ENCODE measurements at places on chromosomes 13 and 19.
A peak's percentile ranks its signal among the peaks of the same experiment; 100 is the strongest.

GRCh38 chr13:31261241-31261640, 61.5 kb downstream of the B3GLCT start:
- no peak for DNase-seq

GRCh38 chr19:48674921-48675824, 2.4 kb upstream of the NTN5 start:
- peak; percentile 69 for DNase-seq

DNA sequence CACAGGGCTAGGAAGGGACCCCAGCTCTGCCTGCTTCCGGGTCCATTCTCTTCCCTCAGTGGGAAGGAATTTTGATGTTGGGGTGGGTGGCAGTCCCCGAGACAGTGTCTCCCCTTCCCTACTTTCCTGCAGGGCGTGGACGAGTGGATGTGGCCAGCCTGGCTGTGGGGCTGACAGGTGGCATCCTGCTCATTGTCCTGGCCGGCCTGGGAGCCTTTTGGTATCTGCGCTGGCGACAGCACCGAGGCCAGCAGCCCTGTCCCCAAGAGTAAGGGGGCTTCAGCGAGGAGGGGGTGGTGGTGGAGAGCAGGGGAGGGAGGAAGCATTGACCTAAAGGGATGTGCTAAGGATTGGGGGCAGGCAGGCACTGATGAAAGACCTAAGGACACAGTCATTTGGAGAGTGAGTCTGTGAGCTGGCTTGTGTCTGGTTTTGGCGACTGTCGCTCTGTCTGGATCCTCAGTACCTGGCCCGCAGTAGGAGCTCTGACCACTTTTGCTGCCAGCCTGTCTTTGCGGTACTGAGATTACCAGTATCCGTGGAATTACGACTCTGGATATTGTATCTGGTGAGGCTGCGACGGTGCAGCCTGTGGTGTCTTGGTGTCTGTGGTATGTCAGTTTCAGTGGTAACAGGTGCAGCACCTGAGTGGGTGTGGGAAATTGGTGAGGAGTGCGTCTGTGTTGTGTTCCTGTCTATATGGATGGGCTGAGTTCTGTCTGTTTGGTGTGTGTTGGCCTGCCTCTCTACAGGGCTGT, 2.4 kb upstream of the PRR12 start:
- peak; percentile 47 for DNase-seq

GRCh38 chr19:58277748-58278540, 811 bp upstream of the ZNF8 start:
- no peak for DNase-seq

GRCh38 chr13:102225892-102226291, 176.0 kb downstream of the FGF14 start:
- no peak for DNase-seq

- DNase-seq = no peak
Observed at GRCh38 chr13:62431852-62432251, 1016.2 kb upstream of the PCDH20 start.

- no peak for DNase-seq
Observed at GRCh38 chr19:49347835-49348234, 12.6 kb downstream of the CD37 start.

Measured in stimulated activated CD4-positive, alpha-beta T cell treated with anti-CD3 and anti-CD28 coated beads, Interleukin-15, amount 100 ng/mL, for 48 hours (primary cell).